Psoas muscle (tissue), 8 donors: ENCODE measurements at places on chromosomes 4 and X. TPM values are rescaled to one million over a fixed set of nuclear protein-coding genes. Genes with fewer than 3 reads are reported as not detected.
A peak's percentile ranks its signal among the peaks of the same experiment; 100 is the strongest.

The CSAG2 gene
- polyA plus RNA-seq, result not detected

DNA sequence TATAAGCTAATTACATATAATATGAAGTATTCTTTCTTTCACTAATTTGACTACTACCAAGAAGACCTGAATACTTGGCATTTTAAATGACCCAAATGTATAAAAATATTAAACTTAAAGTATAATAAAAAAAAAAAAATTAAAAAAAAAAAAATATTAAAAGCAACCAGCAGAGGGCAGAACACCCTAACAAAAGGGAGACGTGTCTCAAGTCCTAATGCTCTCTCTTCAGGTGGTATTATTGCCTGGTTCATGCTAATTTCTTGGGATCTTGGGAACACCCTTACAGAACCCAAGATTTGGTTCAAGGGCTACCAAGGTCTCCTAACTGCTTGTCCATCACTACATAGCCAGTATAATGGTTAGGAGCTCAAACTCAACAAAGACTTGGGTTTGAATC is 754.8 kb downstream of the RAB28 start:
- no peak overlapping the region for H3K27ac ChIP-seq
- H3K27me3 ChIP-seq, result peaks cover 3% of the 10 kb centered on the region
- DNase-seq, result no peak
- H3K4me1 ChIP-seq, result no peaks in the 10 kb centered on the region
- no peak overlapping the region for H3K4me3 ChIP-seq

- DNase-seq, result no peak
- H3K36me3 ChIP-seq, result no peaks in the 10 kb centered on the region
- H3K27ac ChIP-seq, result no peak overlapping the region
- no peaks in the 10 kb centered on the region for H3K27me3 ChIP-seq
Measured at GRCh38 chr4:12791536-12791935, 692.6 kb downstream of the RAB28 start.

The BTK gene
- polyA plus RNA-seq, result 0.47 TPM

DNA sequence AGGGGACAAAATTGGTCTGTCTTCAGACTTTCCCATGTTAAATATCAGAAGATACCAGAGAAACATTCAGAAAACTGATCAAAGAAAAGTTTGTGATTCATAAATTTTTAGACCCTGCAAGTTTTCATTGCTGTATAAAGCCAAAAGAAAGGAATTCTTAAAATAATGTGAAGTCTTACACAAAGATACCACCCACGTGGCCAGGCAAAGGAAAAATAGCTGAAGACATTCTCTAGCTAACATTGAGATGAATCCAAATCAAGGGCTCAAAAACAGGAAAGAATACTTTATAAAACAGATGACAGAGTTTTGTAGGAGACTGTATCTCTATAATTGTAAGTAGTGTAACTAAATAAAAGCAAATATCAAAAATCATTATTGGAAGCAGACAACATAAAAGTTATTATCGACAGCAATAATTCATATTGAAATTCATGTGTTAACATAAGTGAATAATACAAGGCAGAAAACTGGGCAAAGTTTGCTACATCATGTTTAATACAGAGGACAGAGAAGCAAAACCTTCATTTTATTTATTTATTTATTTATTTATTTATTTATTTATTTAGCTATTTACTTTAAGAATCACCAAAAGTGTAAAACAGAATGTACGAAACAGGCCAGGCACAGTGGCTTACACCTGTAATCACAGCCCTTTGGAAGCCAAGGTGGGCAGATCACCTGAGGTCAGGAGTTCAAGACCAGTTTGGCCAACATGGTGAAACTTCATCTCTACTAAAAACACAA is 204.6 kb upstream of the SLIT2 start:
- H3K36me3 ChIP-seq, result no peaks in the 10 kb centered on the region
- H3K27me3 ChIP-seq, result no peaks in the 10 kb centered on the region
- H3K27ac ChIP-seq, result no peak overlapping the region
- H3K4me3 ChIP-seq, result no peak overlapping the region
- DNase-seq, result no peak

DNA sequence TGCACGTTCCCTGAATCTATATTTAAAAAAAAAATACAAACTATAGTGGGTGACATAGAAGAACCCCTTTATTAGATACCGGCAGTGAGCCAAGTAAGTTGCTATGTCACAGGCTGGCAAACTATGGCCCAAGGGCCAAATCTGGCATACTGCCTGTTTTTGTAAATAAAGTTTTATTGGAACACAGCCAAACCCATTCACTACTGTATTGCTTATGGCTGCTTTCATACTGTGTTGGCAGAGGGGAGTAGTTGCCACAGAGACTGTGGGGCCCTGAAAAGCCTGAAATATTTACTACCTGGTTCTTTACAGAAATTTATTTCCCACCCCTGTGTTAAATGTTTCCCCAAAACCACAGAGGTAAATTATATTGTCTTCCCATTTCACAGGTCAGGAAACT is 71.2 kb upstream of the EGFL6 start:
- H3K36me3 ChIP-seq, result no peaks in the 10 kb centered on the region
- no peak overlapping the region for H3K4me3 ChIP-seq
- H3K27ac ChIP-seq, result no peak overlapping the region
- no peaks in the 10 kb centered on the region for H3K4me1 ChIP-seq
- DNase-seq, result no peak
- H3K27me3 ChIP-seq, result no peaks in the 10 kb centered on the region

The COX7B2 gene
- polyA plus RNA-seq, result not detected

- no peak overlapping the region for H3K27ac ChIP-seq
- H3K27me3 ChIP-seq, result no peaks in the 10 kb centered on the region
- no peaks in the 10 kb centered on the region for H3K4me1 ChIP-seq
Measured at GRCh38 chrX:30900227-30900626, 11.2 kb upstream of the TAB3 start.

The MAGEC2 gene
- not detected for polyA plus RNA-seq

The SMIM10L2A gene
- 0.17 TPM for polyA plus RNA-seq

GRCh38 chrX:24243692-24244091 is 70.2 kb downstream of the SUPT20HL2 start:
- no peaks in the 10 kb centered on the region for H3K36me3 ChIP-seq
- DNase-seq, result no peak
- H3K4me1 ChIP-seq, result no peaks in the 10 kb centered on the region
- H3K27ac ChIP-seq, result no peak overlapping the region
- H3K27me3 ChIP-seq, result no peaks in the 10 kb centered on the region
- H3K4me3 ChIP-seq, result no peak overlapping the region

- H3K36me3 ChIP-seq, result no peaks in the 10 kb centered on the region
- no peak overlapping the region for H3K27ac ChIP-seq
- no peak overlapping the region for H3K4me3 ChIP-seq
- no peaks in the 10 kb centered on the region for H3K27me3 ChIP-seq
Measured at GRCh38 chrX:20965270-20966044, 408.8 kb upstream of the CNKSR2 start.

DNA sequence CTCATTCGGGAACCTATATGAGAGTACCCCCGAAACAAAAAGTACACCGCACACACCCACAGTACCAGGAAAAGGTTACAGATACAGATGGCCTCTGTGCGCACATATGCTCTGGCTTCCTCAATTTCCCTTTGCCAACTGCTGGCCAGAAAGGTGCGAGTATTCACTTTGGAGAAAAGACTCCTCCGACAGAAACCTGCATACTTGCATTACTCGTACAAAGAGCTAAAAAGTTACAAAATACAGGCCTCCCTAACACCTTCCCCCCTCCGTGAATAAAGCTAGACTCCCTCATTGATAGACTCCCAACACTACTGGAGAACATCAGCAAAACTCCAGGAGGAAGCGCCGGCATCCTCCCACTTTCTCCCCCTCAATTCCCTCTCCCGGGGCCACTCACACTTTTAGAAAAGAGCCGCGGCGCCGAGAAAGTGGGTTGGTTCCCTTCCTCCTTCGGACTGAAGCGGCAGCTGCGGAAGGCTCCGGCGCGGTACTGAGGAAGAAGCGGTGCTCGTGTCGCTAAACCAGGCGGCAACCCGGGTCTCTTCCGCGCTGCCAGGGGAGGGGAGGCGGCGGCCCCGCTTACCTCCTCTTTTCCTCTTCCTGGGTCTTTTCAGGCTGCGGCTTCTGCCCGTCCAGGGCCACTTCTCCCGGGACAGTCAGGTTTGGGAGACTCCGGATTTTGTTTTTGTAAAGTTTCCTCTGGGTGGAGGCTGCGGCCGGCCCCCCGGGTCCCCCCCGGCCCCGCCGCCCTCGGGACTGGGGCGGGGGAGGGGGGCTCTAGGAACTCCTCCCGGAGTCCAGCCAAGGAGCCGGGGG is 1.1 kb downstream of the FBXW7 start:
- H3K36me3 ChIP-seq, result no peaks in the 10 kb centered on the region
- H3K27me3 ChIP-seq, result no peaks in the 10 kb centered on the region
- DNase-seq, result peak; percentile 17
- H3K4me3 ChIP-seq, result peak overlapping the region; percentile 100

DNA sequence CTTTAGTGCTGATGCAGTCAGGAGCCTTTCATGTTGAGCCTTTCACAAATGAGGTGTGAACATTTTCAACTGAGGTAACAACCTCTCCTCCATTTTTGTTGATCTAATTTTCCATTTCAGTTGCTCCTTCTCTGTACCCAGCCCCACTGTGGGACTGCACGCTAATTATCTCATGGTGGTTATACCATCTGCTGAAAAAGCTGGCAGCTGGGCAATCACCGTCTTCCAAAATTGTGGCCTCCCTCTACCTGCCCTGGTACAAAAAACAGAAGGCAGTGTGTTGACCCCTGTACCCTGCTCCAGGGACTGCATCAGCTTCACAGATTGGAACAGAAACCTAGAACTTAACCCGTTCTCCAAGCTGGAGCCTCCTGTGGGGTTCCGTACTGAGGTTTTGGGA is 72.4 kb upstream of the LONRF3 start:
- no peak overlapping the region for H3K27ac ChIP-seq
- H3K27me3 ChIP-seq, result no peaks in the 10 kb centered on the region
- DNase-seq, result no peak
- no peaks in the 10 kb centered on the region for H3K36me3 ChIP-seq

The FGFBP2 gene
- 0.27 TPM for polyA plus RNA-seq
